ENCODE measurements at places on chromosomes 1 and 21. TPM values are rescaled to one million over a fixed set of nuclear protein-coding genes. Genes with fewer than 3 reads are reported as not detected.

ADAMTS5 gene
- total RNA-seq, result 4.6 TPM

LCE1E gene
- not detected for total RNA-seq

RPE65 gene
- total RNA-seq, result 2.1 TPM

CNTN2 gene
- 37.6 TPM for total RNA-seq

RGS4 gene
- 41.1 TPM for total RNA-seq

BSND gene
- not detected for total RNA-seq

RGS1 gene
- 26.1 TPM for total RNA-seq

ARHGAP30 gene
- total RNA-seq, result 1.6 TPM

SKI gene
- total RNA-seq, result 20.3 TPM

SPRR2A gene
- not detected for total RNA-seq

PADI3 gene
- not detected for total RNA-seq

ABCG1 gene
- 23.5 TPM for total RNA-seq

SYTL1 gene
- 0.46 TPM for total RNA-seq

AMY1C gene
- total RNA-seq, result not detected

CFAP74 gene
- total RNA-seq, result 1.8 TPM

LEMD1 gene
- total RNA-seq, result 4.6 TPM

SFN gene
- not detected for total RNA-seq

GSTM1 gene
- 15.0 TPM for total RNA-seq

ALPL gene
- total RNA-seq, result 10.4 TPM

PTPN22 gene
- 0.92 TPM for total RNA-seq

All from diencephalon (tissue), 1 donor.